ENCODE measurements at places on chromosomes 1 and 21. TPM values are rescaled to one million over a fixed set of nuclear protein-coding genes. Genes with fewer than 3 reads are reported as not detected.

The AGMAT gene
- total RNA-seq: 6.2 TPM

The TSACC gene
- not detected for total RNA-seq

The HMGCL gene
- 51.5 TPM for total RNA-seq

The S100A1 gene
- 83.1 TPM for total RNA-seq

The CLDN8 gene
- total RNA-seq: 7.1 TPM

The DNAJC28 gene
- 2.2 TPM for total RNA-seq

The AURKAIP1 gene
- total RNA-seq: 111 TPM

The KRTAP13-2 gene
- total RNA-seq: not detected

The SYT14 gene
- total RNA-seq: 1.3 TPM

The COA7 gene
- total RNA-seq: 19.1 TPM

The NEGR1 gene
- total RNA-seq: 10.2 TPM

The GJB4 gene
- total RNA-seq: 0.50 TPM

The RNF220 gene
- total RNA-seq: 66.9 TPM

The SH2D1B gene
- 0.76 TPM for total RNA-seq

The CA6 gene
- total RNA-seq: not detected

The BARHL2 gene
- total RNA-seq: not detected

The FMO2 gene
- 22.3 TPM for total RNA-seq

The APCS gene
- not detected for total RNA-seq

The KIAA0040 gene
- 34.1 TPM for total RNA-seq
